Heart right ventricle (tissue), 16 donors: ENCODE measurements at places on chromosomes 1 and 21. TPM values are rescaled to one million over a fixed set of nuclear protein-coding genes. Genes with fewer than 3 reads are reported as not detected.

DNA sequence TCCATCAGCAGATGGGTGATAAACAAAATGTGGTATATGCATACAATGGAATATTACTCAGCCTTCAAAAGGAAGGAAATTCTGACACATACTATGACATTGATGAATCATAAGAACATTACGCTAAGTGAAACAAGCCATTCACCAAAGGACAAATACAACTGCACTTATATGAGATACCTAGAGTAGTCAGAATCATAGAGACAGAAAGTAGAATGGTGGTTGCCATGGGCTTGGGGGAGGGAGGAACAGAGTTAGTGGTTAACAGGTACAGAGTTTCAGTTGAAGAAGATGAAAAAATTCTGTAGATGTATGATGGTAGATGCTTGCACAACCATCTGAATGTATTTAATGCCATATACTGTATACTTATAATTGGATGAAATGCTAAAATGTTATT is 39.1 kb upstream of the KCNK2 start:
- DNase-seq = no peak

- DNase-seq = no peak
Observed at GRCh38 chr1:93533677-93534076, 85.8 kb downstream of the FNBP1L start.

DNA sequence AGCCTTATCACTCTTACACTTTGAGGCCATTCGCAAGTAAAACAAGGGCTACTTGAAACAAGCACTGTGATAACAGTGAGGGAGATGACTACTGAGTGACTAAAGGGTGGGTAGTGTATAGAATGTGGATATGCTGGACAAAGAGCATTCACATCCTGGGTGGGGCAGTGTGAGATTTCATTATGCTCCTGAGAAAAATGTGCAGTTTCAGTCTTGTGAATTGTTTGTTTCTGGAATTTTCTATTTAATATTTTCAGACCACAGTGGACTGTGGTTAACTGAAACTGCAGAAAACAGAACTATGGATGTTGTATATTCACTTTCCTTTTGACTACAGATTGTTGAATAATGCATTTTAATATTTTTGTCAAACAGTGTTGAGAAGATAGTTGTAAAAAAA is 25.1 kb upstream of the B3GALT2 start:
- no peak for DNase-seq

GRCh38 chr1:58312971-58313563 is 233.5 kb downstream of the OMA1 start:
- DNase-seq = no peak

DNA sequence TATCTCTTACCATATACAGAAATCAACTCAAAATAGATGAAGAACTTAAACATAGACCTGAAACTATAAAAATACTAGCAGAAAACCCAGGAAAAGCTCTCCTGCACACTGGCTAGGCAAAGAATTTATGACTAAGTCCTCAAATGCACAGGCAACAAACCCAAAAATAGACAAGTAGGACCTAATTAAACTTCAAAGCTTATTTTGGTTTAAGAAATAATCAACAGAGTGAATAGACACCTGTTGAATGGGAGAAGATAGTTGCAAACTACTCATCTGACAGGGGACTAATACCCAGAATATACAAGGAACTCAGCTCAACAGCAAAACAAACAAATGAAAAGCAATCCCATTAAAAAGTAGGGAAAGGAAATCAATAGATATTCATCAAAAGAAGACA is 40.7 kb downstream of the WARS2 start:
- no peak for DNase-seq

GRCh38 chr21:36065497-36066036 is 4.3 kb upstream of the CBR1 start:
- DNase-seq = no peak

- no peak for DNase-seq
Observed at GRCh38 chr21:17798796-17799195, 20.4 kb downstream of the C21orf91 start.

DNA sequence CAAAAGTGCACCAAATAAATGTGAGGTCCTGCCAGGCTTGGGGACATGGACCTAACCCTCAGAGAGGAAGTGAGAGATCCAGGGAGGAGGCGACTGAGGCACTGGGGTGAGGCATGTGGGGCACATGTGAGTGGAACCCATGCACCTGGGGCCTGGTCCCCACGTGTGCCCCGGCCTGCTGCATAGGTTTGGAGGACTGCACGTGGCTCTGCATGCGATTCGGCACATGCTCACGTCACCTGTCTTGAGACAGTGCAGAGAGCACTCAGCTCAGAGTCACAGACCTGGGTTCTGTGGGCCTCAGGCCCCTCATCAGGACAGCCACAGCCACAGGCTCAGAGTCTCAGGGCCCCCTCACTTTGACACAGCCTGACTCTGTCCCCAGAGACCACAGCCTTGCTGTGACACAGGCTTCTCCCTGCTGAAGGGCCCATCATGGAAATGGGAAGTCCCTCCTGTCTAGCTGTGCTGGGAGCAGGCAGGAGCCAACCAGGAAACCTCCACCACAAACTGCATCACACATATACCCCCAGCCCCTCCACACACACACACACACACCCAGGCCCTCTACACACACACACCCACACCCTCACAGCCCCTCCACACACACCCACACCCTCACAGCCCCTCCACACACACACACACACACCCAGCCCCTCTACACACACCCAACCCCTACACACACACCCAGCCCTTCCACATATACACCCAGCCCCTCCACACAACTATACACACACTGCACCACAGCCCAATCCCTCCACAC is 48.2 kb downstream of the SLC9A1 start:
- DNase-seq = no peak

DNA sequence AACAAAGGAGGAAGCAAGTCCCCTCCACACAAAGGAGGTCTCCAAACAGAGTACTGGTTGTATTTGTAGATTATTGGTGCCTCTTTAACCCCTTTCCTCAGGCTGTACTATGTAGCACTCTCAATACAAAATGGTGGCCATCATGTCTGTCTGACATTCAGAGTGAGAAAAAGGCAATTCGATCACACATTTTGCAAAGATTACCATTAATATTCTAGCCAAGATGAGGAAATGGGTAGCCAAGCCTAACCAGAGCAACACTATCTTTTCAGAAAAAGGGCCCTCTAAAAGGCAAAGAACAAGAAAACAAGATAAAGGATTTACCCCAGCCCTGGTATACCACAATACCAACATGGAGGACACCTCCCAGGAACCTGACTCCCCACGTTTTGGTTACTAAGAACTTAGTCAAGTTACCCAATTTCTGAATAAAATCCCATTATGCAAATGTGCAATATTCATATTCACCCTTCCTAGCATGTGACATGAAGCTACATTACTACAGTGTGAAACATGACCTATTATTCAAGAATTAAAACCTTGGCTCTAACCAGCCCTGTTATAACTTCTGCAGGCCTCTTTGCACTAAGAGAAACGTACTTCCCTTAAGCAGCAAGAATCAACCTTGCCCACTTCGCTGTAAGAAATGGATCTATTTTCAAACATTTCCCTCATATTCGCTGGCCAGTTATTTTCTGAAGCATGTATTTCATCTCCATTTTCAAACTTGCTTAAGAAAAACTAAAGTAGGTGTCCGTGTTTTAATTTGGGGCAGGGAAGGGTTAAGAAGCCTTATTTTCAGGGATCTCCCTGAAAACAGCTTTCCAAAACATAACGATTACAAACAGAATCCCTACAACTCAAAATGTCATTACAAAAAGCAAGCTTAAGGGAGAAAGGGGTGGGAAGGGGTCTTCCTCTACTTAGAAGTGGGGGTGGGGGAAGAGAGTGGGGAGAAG is 2.1 kb downstream of the KDM5B start:
- DNase-seq = no peak

DNA sequence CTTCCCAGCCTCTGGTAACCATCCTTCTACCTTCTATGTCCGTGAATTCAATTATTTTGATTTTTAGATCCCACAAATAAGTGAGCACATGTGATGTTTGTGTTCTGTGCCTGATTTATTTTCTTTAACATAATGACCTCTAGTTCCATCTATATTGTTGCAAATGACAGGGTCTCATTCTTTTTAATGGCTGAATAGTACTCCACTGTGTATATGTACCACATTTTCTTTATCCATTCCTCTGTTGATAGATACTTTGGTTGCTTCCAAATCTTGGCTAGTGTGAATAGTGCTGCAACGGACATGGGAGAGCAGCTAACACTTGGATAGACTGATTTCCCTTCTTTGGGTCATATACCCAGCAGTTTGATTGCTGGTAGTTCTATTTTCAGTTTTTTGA is 51.8 kb downstream of the WDR4 start:
- no peak for DNase-seq

DNA sequence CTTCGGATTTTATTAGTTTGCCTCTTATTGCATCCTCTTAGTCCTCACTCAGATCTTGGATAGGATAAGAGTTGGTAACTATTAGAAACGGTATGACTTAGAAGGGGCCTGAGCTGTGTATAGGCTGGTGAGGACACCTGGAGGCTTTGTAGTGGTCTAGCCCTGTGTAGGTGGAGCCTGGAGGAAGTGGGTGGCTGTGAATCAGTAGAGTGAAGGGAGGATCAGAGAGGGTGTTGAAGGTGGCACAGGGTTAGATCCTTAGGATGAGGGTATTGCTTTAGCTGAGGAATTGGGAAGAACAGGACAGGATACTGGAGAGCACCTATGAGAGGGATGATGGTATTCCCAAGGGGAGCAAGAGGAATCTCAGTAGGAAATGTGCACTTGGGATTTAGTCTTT is 5.7 kb downstream of the VANGL1 start:
- no peak for DNase-seq

GRCh38 chr1:3756394-3756793 is 4.1 kb downstream of the CCDC27 start:
- DNase-seq = no peak

DNA sequence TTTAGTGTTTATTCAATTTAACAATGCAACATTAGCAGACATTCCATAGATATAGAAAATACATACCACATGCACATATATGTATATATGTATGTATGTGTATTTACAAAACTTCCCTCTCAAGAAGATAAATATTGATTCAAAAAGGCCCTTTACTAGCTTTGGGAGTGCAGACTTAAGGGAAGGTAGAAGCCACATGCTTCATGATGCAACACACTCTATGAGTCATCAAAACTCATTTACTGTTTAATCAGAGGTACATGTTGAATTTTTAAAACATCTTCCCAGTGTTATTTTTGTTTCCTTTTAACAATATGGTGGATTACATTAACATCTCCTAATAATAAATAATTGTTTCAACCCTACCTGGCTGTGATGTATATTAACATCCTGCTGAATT is 61.4 kb upstream of the KIRREL1 start:
- no peak for DNase-seq

DNA sequence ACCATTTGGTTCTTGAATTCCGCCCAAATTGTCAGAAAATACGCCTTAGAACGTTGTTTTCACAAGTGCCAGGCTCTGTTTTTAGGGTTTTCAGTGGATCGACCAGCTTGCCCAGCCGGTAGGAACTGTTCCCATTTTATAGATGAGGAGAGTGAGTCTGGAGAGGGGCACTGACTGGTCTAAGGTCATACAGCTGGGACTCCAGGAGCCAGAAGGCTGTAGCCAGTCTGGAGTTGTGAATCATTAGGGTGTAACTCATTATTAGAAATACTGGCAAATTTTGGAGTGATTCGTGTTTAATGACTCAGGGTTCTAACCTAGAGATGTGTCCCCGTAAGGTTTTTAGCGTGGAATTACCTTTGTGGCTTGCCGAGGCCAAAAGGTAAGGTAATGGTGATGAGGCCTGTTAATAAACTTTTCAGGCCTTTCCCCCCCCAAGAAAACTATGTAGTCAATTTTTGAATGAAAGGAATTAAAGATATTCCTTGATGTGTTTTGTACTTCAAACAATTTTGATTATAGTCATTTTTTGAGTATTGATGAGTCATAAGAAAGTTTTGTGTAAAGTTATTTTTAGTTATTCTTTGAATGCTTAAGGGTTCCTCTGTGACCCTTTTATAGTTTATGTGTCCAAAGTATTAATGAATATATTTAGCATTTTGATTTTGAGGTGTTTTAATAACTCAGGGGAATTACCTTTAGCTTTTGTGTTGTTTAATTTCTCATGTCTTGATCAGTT is 2.1 kb downstream of the DYRK1A start:
- no peak for DNase-seq

- no peak for DNase-seq
Observed at GRCh38 chr1:40232444-40232843, 15.3 kb upstream of the TMCO2 start.

- DNase-seq = no peak
Observed at GRCh38 chr1:20711285-20712214, 6.3 kb downstream of the KIF17 start.

DNA sequence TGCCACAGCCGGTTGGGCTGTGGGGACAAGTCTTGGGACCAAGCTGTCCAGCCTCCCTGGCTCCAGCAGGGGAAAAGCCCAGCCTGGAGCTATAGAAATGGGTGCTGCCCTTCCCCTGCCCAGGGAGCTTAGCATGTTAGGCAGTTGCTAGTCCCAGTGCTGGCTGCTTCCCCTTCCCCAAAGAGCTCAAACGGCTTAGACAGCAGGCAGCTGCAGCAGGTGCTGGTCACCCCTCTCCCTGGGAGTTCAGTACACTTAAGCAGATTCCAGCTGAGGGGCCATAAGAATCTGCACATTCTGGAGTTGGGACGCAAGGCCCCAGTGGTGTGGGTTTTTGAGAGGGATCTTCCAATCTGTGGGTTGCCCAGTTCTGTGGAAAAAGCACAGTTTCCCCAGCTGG is 11.1 kb upstream of the REG4 start:
- DNase-seq = no peak

GRCh38 chr1:75992312-75992711 is 60.1 kb upstream of the ASB17 start:
- no peak for DNase-seq

- DNase-seq = no peak
Observed at GRCh38 chr1:26016953-26017545, 4.5 kb upstream of the EXTL1 start.

- no peak for DNase-seq
Observed at GRCh38 chr1:236532850-236533249, 9.1 kb downstream of the LGALS8 start.

- no peak for DNase-seq
Observed at GRCh38 chr1:231527586-231528171, 790 bp upstream of the TSNAX start.

The NBPF6 gene
- total RNA-seq = not detected

The GJB4 gene
- total RNA-seq = not detected

The FCRL1 gene
- not detected for total RNA-seq

The CRB1 gene
- total RNA-seq = 0.10 TPM

The AVPR1B gene
- not detected for total RNA-seq

The OR2G6 gene
- total RNA-seq = not detected

The KCND3 gene
- total RNA-seq = 9.9 TPM

The ENTREP3 gene
- total RNA-seq = 9.1 TPM

The MPL gene
- total RNA-seq = 0.26 TPM

The MTARC2 gene
- total RNA-seq = 22.6 TPM

The LPAR3 gene
- total RNA-seq = 6.4 TPM

The RASSF5 gene
- total RNA-seq = 26.0 TPM
